ENCODE measurements at places on chromosomes 12 and 14.

DNA sequence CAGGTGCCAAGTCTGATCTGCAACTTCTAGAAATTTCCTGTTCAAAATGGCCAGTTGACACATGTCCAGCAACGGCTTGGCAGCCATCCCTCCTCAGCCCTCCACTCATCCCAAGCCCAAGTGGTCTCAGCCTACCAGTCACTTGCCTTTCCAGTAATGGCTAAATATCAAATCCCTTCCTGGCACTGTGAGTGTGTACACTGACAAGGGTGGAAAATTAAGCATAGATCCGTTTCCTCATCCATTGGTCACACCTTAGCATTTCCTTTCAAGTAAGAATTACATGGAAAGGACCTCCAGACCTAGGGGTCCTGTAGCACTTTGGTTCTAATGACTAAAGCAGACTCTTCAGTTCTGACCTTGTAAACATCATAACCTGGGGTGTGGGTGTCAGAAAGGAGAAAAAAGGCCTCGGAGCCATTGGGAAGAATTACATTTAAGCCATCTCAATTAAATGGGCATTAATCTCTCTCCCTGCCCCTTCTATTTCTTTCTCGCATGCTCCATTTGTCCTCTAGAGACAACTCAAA is 15.4 kb downstream of the LLPH start:
- no peak for DNase-seq

DNA sequence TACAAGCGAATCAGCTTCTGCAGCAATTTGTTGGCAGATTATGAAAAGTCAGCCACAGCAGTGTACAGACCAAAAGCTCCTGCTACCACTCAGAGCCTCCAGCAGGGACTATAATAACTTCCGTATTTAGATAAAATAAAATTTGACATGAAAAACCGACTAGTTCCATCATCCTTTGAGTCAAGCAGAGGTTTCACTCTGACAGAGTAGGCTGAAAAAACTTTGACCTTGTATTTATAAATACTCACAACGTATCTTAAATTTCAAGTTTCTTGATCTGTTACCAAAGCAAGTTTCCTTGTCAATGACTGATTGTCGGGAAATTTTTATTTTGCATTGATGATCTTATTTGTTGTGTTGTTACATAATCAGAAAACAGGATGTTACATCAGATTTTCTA is 283.4 kb downstream of the DAD1 start:
- DNase-seq = no peak

DNA sequence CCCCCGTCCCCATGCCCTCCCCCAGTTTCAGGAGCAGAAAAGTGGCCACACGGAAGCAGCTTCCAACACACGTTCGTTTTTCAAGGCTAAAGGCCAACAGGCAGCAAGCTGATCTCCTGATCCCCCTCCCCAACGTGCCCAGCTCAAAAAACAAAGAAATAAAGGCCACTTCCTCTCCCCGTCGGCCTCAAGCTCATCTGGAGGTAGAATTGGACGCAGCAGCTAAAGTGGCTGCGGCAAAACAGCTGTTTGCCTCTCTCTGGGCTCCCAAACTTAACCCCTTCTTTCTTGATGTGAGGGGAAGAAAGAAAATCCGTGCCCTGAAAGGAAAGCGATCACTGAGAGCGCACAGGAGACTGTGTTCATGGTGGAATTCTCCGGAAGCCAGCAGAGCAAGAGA is 66.3 kb downstream of the SCARB1 start:
- no peak for DNase-seq

DNA sequence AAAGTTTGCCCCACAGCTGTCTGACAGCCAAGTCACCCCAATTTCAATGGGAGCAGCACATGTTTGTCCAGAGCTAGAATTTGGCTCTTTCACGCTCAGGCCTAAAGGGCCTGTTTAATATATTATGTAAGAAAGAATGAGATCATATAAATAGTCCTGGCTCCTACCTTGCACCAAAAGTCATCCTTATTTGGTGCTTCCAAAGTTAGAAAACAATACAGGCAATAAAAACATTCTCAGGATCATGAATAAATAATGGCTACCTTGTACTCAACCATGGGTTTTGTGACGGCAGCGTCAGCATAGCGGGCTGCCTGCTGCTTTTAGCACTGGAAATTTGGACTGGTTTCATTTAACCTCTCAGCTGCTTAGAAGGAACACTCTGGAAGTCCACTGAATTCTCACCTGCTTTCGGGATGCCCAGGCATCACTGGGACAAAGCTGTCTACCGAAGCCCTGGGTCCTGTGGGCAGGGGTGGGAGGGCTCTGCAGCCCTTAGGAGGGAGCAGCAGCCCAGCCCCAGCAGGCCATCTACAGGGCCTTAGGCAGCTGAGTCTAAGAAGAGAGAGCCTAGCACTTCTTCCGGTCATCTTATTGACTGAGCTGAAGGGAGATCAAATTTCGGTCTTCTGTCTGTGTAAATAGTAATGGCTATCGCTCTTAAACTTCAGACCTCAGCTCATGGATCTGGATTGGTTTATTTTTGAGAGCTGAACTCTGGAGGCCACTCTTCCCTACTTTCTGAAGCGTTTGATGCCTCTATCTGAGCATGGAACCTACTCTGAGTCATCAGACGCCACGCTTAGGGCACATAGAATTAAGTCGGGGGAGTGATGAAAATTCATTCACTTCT is 106.5 kb downstream of the SAMD4A start:
- DNase-seq = no peak

- no peak for DNase-seq
Observed at GRCh38 chr12:104737791-104738301, 220.2 kb downstream of the SLC41A2 start.

DNA sequence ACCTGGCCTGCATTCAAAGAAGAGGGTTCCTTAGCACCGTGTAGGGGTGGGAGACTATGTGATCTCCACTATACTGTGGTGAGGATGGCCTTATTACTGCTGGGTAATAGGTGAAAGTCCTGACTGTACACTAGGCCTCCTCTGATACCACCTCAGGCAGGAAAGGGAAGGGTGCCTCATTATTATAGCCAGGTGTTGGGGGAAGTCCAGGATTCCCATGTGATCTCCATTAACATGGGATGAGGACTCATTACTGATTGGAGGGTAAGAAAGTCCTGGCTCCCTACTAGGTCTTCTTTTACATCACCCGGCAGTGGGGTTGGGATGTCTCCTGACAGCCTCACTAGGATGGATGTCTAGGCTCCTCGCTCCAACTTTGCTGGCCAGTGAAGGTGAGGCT is 252.1 kb downstream of the LRIG3 start:
- DNase-seq = no peak
